ENCODE measurements at places on chromosomes 16 and 17.

GRCh38 chr17:19708431-19709175, 7.8 kb downstream of the SLC47A2 start:
- DNase-seq, result no peak

DNA sequence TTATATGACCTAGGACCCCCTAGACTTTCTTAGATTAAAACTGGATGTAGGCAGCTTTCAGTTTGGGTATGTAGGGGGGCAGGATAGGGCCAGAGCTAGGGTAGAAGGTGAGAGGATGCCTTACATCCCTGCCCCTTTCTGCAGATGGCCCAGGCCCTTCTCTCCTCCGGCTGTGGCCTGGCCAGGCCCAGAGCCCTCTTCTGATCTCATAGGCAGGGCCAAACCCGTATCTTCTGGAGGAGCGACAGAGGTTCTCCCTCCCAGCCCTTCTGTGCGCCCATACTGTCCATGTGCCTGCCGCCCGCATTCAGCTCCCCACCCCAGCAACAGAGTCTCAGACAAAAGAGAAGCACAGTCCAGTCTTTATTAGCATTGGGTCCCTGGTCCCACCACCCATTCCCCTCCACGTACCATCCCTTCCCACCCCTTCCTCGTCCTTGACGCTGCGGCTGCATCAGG, 2.0 kb upstream of the TSPOAP1 start:
- peak; percentile 43 for DNase-seq

- no peak for DNase-seq
These were observed 1.3 kb upstream of the SCN4A start for GRCh38 chr17:63973930-63974593.

DNA sequence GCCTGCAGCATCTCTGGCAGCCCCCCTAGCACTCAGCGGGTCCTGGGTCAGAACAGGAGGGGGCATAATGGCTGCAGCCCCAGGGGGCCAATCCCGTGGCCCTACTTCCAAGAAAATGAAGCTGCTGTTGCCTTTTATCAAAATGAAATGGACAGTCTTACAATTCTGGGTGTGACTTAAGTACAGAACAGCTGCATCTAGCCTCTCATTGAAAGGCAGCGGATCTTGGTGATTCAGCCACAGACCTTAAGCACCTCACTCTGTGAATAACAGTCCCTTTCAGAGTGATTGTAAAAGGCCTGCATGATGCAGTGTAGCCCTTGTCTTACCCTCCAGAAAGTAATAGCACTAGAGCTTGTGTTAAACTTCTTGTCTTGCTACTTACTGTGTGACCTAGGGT, 11.5 kb upstream of the UMOD start:
- DNase-seq, result no peak

DNA sequence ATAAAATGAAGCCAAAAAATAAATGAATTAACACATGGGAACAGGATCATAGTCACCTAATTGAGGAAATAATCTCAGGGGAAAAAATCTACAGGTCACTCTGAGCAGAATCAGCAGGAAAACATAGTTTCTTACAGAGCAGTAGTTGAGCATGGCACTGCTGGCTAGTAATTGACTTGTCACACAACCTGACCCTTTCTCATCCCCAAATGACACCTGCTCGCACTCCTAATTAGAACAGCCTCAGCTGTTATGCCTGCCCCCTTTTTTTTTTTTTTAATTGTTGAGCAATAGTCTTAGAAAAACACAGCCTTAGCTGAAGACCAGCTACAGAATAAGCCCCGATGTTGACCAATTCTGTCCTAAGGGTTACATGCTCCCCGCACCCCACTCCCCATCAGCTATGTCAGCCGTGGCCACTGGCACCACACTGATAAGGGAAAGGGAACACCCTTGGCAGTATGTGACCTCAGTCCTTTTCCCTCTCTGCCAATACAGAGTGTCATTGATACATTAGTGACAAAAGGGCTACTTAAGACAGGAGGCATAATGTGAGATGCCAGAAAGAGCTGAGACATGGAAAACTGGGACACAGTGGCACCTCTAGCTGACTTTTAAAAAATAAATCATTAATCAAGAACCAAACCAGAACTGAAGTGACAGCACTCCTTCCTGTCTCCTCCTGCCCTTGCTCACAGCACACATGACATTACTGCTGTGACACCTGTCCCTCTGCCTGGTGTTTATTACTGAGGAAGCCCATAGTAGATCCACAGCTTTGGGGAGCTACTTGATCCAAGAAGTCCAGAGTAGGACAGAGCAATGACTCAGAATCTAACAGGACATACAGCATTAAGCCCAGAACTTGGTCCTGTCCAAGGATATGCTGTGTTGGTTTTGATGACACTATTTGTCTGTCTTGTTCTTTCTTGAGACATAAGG, 41.7 kb downstream of the WDR59 start:
- DNase-seq, result no peak

- DNase-seq, result no peak
These were observed 9.4 kb upstream of the HEATR6 start for GRCh38 chr17:60087882-60088669.

- no peak for DNase-seq
These were observed 42.3 kb downstream of the MAPT start for GRCh38 chr17:45936610-45937009.

DNA sequence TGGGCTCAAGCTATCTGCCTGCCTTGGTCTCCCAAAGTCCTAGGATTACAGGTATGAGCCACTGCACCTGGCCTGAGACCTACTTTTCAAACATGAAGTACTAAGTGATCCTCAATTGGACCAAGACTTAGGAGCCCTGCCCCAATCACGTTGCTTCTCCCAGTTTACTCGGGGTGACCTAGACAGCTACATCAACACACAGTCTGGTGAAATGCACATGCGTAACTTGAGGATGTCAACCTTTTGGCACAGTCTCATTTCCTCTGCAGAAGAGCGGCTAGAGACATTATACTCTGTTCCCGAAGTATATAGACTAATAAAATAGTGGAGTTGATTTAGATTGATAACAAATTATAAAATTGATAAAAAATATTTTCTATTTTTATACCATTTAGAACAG, 17.1 kb downstream of the FTO start:
- DNase-seq, result no peak

GRCh38 chr16:24054741-24055491, 201.2 kb upstream of the CACNG3 start:
- DNase-seq, result no peak

DNA sequence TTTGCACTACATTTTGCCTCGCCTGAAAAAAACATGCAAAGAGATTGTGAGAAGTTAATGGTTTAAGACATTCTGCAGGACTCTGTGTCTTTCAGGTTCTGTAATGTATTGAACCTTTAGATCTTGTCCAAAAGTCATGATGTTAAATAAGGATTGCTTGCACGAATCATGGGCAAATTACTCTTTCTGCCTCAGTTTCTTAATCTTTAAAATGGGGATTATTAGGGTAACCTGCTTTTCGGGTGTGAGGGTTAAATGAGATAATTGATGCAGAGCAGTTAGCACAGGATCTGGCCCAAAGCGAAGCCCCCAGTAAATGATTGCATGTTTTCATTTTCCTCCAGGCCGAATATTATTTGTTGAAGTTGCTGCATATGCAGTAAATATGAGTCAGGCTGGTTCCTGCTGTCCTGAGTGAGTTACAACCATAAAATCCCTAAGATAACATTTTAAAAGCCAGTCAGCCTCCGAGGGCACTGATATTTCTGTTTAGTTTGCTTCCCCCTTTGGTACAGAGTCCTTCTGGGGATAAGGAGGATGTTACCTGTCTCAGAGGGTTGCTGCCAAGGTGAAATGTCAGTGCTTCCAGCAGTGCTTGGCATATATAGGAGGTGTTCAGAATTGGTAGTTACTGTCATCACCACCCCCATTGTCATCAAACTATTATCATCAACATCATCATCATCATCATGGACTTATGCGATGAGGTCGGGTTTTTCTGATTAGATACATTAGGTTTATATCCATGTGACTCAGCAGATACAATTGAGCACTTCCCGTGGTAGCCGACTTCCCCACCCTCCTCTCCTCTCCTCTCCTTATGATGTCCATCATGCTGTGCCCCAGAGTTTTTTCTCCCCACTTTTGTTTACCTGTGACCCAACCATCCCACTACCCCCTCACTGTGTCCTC, 20.6 kb upstream of the ARHGAP17 start:
- DNase-seq, result no peak

- no peak for DNase-seq
These were observed 46.5 kb downstream of the KSR1 start for GRCh38 chr17:27502526-27503324.

GRCh38 chr17:63221939-63222338, 224.2 kb downstream of the CYB561 start:
- no peak for DNase-seq

- DNase-seq, result peak; percentile 32
These were observed 206.8 kb downstream of the PRKCA start for GRCh38 chr17:66508896-66509844.

Data from activated CD4-positive, alpha-beta T cell treated with anti-CD3 and anti-CD28 coated beads for 1 hour (primary cell).